ENCODE measurements at places on chromosomes 1 and 21.

- DNase-seq, result no peak
These were observed 18.9 kb downstream of the TNNT2 start for GRCh38 chr1:201358596-201358995.

DNA sequence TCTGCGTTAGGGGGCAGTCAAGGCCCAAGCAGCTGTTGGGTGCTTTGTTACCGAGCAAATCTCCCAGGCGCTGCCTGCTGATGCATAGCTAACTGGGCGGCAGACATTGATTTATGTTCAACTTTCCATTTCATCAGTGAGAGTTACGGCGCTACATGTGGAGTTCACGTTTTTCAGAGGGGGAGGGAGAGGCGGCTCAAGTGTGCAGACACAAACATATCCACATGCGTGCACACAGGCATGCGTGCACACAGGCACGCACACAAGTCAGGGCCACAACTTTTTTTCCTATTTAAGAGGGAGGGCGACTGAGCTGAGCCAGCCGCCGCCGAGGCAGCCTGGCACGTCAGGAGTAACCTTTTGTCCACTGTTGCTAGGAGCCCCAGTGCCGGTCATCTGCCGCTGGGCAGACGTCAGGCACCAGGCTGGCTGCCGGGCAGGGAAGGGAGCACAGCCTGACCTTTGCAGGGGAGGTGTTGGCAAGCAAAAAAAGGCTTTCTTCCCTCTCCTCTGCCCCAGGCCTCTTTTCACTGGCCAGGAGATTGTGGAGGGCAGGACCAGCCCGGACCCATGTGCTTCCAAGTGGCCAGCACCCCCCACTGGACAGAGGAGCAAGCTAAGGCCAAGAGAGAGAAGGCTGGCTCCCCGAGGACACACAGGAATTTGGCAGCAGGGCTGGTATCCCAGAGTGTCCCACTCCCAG, 73.3 kb downstream of the MRPL37 start:
- DNase-seq, result no peak

DNA sequence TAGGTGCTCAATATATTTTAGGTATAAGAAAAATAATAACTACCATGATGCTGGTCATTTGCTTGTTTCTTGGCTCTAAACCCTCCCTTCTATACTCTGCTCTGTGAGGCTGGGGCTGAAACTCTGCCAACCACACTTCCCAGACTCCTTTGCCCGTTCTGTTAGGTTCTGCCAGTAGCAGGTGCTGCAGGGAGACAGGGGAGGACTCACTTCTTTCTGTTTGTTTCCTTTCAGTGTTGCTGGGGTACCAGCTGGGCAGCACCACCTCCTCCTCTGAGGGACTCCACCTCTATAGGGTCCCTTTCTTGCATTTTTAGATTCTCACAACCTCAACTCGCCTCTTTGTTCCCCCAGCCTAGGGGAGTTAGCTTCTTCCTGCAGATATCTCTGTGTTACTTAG, 17.0 kb upstream of the SH2D2A start:
- DNase-seq, result no peak

DNA sequence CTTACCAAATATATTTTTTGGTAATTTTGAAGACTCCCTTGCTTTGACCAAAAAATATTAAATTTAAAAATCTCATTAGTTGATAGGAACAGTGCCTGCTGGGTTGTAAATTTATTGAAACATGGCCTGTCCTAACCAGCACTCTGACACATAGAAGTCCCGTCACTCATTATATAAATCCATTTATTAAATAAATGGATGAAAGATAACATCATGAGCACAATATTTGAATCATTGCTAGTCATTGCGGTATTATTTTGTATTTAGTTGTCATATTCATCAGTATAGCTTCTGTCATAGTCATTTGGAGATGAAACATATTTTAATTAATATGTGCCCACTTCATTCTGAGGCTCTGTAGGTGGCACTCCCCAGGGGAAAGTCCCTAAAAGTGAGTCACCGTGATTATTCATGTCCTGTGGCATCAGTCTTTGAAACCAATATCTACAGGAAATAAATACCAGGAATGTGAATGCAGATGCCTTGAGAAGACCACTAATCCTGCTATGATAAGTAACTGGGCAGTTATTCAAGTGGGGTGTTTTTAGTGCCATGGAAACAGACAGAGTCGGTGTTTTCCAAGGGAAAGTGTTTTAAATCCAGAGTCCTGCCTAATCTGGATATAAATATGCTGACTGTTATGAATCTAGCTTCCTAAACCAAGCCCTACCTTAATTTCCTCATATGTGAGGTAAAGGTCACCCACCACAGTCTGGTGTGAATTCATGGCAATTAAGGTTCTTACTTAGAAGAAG, 302.0 kb downstream of the DUSP10 start:
- peak; percentile 15 for DNase-seq

- DNase-seq, result no peak
These were observed 4.7 kb downstream of the SLC35F3 start for GRCh38 chr1:233909195-233909594.

DNA sequence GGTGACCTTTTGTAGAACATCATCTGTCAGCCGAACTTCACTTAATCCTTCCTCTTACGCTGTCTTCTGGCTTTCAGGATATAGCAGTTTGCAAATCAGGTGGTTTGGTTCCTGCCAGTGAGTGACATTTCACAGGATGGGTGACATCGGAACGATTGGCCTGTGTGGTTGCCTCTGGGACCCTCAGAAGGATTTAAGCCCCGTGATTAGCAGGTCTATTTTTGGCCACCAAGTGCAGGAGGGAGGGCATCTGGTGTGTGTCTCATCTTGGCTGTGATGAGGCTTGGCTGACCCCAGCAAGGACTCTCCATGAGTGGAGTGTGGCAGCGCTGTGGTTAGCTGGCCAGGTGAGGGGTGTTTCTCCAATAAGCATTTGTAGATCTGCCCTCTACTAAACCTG, 407.6 kb upstream of the VAMP3 start:
- DNase-seq, result no peak

GRCh38 chr1:81217058-81217457, 583.7 kb upstream of the ADGRL2 start:
- no peak for DNase-seq

- DNase-seq, result no peak
These were observed 163.2 kb upstream of the CAMK1G start for GRCh38 chr1:209420276-209420675.

DNA sequence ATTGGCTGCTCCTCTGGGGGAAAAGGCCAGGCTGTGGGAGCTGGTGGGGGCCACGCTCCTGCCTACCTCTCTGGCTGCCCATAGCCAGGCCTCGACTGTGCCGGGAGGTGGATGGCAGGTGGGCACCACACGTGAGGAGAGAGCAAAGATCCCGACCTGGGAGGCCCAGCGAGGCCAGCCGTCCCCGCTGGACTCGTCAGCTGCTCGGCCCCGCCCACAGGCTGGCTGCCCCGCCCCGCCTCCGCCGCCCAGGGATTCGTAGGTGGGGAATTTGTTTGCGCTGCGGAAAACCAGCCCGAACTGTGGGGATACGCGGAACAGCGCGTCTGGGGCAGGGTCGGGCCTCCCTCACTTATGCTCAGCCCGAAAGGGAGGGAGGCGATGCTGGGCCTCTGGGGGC, 31.7 kb downstream of the TP73 start:
- DNase-seq, result no peak

GRCh38 chr1:5926686-5927435, 65.4 kb downstream of the NPHP4 start:
- no peak for DNase-seq

DNA sequence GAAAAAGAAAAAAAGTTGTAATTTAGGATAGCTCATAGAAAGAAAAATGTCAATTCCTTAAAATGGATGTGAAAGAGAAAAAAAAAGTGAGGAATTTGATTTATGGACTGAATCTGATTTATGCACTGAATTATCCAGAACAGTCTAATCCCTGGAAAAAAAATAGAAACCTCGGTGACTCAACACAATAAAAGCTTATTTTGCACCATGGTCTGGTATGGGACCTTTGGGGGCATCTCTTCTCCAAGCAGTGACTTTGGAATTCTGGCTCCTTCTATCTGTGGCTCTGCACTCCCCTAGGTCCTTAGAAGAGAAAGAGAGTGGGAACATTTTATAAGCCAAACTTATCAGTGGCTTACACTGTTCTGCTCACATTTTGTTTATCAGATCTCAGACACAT, 471.7 kb upstream of the B3GALT2 start:
- DNase-seq, result no peak

DNA sequence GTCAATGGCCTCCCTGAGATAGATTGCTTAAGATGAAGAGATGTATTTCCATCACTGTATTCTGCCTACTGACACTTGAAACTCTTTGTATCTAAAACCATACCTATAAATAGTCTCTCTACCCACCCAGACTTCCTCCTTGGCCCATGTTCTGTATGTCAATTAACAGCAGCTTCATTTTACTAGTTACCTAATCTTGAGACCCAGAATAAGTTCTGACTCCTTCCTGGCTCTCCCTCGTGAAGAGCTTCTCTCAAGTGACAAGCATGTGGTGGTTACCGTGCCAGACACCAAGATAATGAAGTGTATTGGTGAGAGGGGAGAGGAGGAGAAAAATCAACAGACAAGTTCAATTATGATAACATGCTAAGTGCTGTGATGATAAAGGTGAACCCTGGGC, 128.8 kb upstream of the RAVER2 start:
- DNase-seq, result no peak

- DNase-seq, result peak; percentile 86
These were observed at the start of gene SNIP1 for GRCh38 chr1:37553927-37554808. SNIP1 (minus strand) TSS chr1:37554293; CDS start chr1:37554229, 64 bp downstream.

DNA sequence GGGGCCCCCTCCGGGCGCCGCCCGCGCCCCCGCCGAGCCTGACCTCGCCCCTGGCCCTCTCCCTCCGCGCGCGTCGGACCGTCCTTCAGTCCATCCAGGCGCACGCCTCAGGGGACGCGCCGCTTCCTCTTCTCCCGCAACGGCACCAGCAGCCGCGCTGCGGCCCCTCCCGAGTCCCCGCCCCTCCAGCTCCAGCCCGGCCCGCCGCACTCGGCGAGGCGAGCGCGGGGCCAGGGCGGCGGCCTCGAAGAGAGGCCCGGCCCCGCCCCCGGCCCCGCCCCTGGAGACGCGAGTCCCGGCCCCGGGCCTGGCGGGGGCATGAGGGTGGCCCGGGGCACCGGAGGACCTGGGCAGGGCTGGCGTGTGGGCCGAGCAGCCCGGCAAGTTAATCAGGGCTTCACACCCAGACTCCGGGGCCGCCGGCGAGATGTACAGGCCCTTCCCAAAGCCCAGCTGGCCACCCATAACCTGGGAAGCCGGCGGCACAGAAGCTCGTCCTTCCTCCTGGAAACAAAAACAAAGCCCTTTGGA, at the start of gene IGSF3:
Gene IGSF3, minus strand, starts transcription at position 159 of the 531 bp plus-strand sequence. CDS start 1,407 bp downstream, outside the sequence.
- DNase-seq, result peak; percentile 7

DNA sequence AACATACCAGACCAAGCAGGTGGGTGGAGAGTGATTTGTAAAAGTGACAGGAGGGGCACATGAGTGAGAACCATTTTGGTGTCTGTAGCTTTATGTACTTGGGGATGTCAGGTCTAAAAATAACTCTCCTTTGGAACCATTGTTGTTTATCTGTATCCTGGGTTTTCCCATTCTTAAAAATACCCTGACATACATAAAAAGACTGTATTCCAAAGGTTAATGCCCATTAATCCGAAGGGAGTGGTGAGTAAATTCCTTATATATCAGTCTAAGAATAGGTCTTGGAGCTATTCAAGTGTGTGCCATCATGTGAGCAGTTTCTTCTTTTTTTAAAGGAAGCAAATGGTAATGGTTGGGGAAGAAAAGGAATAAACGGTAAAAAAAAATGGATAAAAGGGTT, 117.5 kb downstream of the TGFB2 start:
- no peak for DNase-seq

DNA sequence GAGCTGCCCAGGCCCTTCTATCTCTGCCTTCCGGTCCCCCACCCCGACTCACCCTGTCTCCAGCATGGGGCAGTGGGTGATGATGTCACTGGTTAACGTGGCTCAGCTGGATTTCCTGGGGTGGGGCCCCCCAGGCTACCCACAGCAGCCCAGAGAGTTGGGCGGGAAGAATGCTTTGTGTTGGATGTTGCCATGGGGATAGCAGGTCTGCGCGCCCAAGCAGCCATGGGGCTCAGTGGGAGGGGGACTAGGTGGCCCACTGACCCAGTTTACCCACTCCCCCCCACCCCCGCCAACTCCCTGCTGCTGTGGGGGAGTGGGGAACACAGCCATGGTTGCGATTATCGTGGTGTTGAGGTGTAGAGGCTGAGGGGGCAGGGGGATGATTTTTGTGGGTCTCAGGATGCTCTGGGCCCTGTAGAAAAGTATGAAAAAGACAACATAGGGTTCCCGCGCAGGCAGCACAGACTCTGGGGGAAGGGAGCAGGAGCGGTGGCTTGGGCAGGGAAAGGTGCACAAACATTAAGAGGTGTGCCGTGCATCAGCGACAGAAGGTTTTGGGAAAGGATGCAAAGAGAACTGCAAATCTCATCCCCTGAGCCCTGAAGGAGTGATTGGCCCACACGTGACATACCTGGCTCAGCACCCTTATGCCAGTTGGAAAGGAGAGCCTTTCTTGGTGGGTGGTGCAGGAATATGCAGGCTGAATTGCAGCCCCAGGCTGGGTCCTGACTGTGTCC, 8.5 kb downstream of the CELSR2 start:
- DNase-seq, result no peak

- DNase-seq, result no peak
These were observed 9.7 kb upstream of the HYI start for GRCh38 chr1:43463479-43463878.

- DNase-seq, result no peak
These were observed 44.8 kb downstream of the UCHL5 start for GRCh38 chr1:193014400-193014799.

GRCh38 chr1:7564137-7564536, 207.0 kb upstream of the VAMP3 start:
- DNase-seq, result no peak

DNA sequence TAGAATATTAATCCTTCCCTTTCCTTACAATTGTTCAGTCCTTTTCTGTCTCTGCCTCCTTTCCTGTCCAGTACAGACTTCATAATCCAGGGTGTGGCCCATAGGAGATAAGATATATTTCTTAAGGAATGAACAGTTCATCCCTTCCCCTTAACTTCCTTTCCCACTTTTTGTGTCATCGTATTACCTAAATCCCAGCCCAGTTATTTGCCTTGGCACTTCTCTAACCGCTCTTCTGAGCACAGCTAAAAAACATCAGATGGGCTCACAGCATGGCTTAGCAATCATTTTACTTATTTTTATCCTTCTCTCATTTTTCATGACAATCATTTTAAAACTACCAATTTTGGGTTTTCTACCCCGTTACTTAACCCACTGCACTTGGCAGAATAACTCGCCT, 39.6 kb downstream of the F3 start:
- DNase-seq, result no peak

- peak; percentile 60 for DNase-seq
These were observed 39.8 kb upstream of the ZC3H12A start for GRCh38 chr1:37434292-37435225.

Measured in activated gamma-delta T cell treated with anti-CD3 and anti-CD28 coated beads, Interleukin-2, amount 50 U/mL, for 16 hours (primary cell).